ENCODE measurements at places on chromosomes 16 and 17.

GRCh38 chr16:2787961-2788360 lies 601 bp upstream of the PRSS33 start:
- no peak for DNase-seq

GRCh38 chr17:80264205-80265075 lies 3.8 kb downstream of the RNF213 start:
- DNase-seq: no peak

DNA sequence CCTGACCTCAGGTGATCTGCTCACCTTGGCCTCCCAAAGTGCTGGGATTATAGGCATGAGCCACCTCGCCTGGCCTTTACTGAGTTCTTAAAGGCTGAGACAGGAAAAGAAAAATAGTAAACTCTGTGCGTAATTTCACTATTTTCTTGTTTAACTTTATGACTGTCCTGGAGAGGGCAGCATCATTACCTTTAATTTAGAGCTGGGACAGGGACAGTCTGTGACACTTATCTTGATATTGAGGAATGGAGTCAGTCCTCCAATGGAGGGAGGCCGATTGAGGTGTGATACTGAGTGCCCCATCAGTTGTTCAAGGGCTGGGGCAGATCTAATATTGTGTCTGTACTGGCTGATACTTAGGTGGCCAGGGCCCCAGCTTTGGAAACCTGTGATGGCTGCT lies 21.5 kb upstream of the SPN start:
- no peak for DNase-seq

- peak; percentile 12 for DNase-seq
Measured at GRCh38 chr16:6317934-6318333, 1014.7 kb upstream of the RBFOX1 start.

DNA sequence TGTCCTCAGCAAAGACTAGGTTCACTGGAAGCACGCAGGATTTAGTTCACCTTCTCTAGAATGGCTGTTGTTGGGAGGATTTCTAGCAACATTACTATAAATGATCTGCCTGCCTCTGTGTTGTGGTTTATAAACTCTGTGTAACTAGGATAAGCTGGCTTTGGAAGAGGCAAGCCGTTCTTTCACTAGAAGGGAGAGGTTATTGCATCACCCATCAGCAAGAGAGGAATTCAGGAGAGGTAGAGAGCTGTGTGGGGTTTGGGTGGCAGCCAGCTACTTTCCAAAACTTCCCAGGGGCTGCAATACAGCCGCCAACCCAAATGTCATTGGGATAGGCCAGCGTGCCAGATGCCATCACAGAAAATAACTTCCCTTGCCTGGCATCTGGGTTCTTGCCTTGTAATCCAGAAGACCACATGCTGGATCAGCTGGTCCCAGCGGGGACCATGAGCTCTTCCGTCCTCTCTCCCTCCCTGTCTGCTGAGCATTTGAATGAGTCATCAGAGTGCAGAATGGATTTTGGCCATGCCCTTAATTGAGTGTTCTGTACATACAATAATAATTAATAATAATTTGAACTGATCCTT lies 95.7 kb upstream of the RBFOX1 start:
- DNase-seq: no peak

DNA sequence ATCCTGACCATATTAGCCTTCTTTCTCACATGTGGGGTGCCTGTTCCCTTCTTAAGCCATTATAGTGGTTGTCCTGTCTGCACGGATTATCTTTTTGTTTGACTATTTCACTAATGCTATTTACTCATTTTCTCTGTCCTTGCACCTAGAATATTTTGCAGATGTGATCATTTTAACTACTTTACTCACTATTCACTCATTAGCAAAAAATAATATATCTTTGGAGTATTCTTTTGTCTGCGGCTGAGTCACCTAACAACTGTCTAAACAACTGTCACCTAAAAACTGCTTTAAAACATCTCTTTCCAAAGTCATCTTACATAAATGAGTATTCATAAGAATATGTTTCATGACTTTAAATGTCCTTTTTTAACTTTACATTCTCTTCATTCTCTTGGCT lies 87.4 kb downstream of the KCNJ2 start:
- DNase-seq: no peak

DNA sequence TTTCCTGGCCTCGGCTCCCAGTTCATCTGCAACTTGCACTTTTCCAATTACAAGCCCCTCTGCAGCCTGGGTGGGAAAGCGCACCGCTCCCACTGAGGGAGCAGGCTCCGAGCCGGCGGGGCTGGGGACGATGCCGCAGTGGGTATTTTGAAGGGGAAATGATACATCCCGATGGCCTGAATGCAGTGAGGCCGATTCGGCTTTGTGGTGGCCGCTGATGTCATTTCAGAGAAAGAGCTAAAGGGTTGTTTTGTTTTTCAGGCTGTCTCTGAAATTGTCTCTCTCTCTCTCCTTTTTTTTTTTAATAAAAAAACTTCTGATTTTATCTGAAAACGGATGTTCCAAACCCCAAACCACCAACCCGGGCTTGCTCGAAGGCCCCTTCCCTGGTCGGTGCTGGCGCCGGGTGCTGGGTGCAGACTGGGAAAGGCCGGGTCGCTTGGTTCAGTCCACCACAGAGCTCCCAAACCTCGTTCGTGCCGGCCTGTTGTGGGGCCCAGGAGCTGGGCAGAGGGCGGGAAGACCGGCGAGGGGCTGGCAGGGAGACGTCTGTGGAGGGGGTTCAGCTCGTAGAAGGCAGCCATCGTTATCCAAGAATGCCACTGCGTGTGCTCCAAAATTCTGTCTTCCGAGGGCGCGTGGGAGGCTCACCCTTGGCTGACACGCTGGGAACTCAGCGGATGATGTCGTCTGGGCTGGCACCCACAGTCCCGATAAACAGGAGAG lies 102.8 kb downstream of the FOXL1 start:
- DNase-seq: no peak

DNA sequence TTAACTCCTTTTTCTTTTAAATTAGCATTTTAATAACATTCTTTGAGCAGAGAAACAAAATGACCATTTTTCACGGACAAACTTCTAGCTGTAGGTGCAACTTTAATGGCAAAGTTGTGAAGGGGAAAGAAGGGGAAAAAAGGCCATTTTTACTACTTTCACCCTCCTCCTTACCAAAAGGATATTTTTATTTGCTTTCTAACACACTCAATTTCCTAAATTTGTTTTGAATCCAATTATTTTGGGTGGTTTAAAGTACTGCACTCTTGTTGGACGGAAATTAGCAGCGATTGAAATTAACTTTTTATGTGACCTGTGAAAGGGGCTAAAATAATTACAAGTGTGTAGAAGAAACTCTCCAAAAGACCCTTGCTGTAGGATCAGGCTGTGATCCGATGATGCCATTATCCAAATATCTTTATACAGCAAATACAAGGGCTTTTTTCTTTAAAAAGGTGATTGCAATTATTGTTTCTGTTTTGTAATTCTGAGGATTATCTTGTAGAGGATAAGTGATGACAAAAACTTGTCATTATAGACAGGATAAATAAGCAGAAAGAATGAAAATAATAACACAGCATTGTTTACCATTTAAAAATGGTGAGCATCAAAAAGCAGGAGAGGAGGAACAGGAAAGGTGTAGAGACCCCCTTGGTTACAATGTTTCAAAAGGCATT lies 42.4 kb downstream of the SNX11 start:
- DNase-seq: no peak

DNA sequence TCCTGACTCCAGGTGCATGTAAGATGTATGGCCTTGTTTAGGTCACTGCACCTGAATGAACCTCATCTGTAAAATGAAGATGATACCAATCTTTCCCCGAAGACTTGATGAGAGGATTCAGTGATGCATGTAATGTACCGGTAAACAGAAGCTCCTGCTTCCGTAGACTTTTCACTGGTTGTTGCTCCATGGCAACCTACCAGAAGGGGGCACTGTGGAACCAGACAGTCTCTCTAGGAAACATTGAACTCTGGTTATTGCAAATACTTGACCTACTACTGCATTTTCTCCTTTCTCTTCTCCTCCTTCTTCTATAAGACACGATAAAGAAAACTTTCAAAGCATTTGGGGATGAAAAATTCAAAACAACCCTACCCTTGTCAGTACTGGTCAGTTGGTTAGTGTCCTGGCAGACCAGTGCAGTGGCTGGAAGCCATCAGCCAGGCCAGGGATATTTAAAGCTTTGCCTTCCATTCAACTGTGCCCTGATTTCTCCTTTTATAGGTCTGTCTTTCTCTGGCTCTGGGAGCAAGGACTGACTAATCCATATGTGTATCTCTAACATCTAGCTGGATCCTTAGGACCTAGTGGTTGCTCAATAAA lies 667.4 kb upstream of the SALL1 start:
- peak; percentile 52 for DNase-seq

DNA sequence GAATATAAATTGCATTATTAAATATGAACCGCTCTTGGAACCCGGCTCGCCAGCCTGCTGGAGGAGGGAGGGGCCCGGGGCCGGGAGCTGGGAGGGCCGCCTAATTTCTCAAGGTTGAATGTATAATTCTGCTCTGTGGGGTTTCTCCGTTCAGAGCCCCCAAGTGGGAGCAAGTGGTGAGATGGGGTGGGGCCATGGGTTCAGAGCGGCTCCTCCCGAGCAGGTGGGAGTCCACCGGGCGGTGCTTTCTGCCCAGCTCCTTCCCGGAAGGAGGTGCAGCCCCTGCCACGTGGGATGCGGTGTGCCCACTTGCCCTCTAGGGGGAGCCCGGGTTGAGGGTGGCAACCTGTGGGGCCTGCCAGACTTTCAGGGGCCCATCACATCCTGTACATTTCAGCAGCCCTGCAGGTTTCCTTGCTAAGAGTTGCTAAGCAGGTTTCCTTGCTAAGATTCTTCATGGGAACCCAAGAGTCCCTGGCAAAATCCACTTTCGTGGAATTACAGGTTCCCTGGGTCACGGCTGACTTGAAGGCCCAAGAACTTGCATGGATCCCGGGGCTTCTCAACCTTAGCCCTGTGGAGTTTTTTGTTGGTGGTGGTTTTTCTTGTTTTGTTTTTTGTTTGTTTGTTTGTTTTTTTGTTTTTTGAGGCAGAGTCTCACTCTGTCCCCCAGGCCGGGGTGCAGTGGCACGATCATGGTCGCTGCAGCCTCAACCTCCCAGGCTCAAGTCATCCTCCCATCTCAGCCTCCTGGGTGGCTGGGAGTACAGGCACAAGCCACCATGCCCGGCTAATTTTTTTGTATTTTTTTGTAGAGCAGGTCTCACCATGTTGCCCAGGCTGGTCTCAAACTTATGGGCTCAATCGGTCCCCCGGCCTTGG lies 196.7 kb upstream of the GSE1 start:
- DNase-seq: no peak

- no peak for DNase-seq
Measured at GRCh38 chr17:13462146-13462545, 139.6 kb downstream of the HS3ST3A1 start.

DNA sequence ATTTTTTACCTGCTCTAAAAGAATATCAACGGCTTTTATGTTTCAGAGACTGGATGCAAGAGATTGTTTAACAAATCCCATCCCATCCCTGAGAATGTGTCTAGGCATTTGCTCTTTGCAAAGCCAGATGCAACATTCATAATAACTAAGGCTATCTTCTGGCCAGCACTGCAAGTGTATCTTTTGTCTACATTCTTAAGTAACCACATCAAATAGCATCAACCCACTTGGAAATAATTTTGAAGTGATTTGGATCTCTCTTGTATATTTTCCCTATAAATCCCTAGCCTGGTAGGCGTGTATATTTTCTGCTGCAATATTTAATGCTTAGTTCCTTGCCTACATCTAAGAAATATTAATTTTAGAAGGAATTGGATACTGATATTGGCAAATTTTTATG lies 64.3 kb downstream of the PIGL start:
- DNase-seq: no peak

DNA sequence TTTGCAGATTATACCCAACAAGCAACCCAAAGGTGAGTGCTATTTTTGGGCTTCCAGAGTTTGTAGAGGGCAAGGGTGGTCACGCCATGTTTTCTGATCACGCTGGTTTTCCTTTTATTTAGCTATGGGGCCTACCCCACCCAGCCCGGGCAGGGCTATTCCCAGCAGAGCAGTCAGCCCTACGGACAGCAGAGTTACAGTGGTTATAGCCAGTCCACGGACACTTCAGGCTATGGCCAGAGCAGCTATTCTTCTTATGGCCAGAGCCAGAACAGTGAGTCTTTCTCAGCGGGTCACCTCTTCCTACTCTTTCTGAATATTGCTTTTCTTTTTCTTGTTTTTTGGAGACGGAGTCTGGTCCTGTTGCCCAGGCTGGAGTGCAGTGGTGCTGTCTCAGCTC lies 2.5 kb downstream of the FUS start:
- no peak for DNase-seq

- DNase-seq: no peak
Measured at GRCh38 chr17:4501295-4501949, 2.7 kb downstream of the SPNS2 start.

DNA sequence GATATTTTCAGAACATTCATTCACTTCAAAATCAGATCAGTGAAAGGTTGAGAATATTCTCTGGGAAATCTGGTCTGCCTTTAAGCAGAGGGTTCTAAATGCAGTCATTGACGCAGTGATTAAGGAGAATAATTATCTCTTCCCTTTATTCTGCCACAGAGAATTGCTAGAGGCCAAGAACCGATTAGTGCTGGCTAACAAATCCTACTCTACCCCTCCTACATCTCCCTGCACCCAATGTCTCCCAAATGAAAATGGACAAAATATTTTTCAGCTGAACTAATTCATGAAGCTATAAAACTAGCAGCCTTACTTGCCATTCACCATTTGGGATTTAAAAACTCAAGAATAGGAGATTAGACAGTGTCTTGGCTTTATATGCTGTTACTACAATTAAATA lies 185.5 kb upstream of the SOX9 start:
- DNase-seq: no peak

DNA sequence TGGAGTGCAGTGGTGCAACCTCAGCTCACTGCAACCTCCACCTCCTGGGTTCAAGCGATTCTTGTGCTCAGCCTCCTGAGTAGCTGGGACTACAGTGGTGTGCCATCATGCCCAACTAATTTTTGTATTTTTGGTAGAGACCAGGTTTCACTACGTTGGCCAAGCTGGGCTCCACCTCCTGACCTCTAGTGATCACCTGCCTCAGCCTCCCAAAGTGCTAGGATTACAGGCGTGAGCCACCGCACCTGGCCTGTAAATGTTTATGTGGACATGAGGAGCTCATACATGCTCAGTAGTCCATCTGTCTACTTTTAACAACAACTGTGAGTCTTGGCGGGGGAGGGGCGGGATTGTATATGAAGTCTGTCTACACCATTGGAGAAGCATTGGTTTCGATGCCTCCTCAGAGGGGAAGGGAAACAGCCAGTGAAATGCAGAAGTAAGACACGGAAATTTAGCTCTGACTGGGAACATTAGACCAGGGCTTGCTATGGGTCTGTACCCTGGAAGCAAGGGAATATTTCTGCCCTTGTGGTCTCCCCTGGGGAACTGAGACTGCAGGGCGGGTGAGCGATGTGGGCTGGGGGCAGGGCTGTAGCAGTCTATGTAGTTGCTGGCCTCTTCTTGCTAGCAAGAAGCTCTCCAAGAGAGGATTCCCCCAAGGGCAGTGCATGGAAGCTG lies 9.3 kb downstream of the NUBP1 start:
- no peak for DNase-seq

All from neuronal stem cell (in vitro differentiated cells).